AG04450 (cell line): ENCODE measurements at places on chromosomes 1 and 21.

GRCh38 chr1:112704934-112705627 is 1.8 kb downstream of the RHOC start:
- DNase-seq: peak; percentile 85

DNA sequence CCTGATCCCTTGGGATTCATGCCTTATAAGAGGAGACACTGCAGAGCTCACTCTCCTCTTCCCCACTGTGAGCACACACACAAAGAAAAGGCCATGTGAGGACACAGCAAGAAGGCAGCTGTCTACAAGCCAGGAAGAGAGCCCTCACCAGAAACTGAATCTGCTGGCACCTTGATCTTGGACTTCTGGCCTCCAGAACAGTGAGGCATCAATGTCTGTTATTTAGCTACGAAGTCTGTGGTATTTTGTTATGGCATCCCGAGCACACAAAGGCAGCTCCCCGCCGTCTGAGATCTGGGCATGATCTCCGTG is 47.1 kb upstream of the RPL11 start:
- DNase-seq: no peak

GRCh38 chr1:164703463-164703862 is 144.5 kb downstream of the PBX1 start:
- DNase-seq: no peak

GRCh38 chr1:84972377-84972987 is 24.4 kb downstream of the MCOLN2 start:
- no peak for DNase-seq
